NCI-H2081 treated with DMSO at 0.1 percent for 48 hours (cell line): ENCODE measurements at places on chromosomes 4 and X.

DNA sequence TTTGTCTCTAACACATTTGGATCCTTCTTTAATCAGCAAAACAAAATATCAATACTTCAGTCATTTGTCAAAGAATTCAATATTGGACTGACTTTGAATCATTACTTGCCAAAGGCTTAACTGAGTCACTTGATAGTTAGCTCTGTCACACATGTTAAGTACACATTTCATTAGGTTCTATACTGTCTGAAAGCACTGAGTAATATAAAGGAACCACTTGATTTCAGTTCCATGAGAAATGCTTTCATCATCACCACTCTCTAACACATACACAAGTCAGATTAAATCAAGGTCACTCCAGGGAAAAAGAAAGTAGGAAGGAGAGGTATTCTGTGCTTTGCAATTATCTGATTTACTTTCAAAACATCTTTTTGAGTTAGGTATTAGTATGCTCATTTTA lies 1233.1 kb downstream of the C4orf33 start:
- no peak for DNase-seq

GRCh38 chr4:168804146-168804545 lies 205.9 kb downstream of the CBR4 start:
- no peak for DNase-seq

DNA sequence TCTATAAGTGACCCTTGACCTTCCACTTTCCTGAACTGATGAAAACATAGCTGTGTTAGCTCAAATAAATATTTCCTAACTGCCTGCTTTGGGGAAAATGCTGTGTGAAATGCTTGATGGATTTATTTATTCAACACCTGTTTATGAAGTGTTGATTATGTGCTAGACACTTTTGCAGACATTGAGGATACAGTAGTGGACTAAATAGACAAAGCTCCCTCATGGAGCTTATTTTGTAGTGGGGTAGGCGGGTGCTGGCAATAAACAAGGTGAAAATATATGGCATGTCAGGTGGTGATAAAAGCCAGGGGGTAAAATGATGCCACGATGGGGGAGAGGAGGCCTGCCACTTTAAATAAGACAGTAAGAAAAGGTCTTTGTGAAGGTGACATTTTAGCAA lies 50.2 kb upstream of the TLR3 start:
- DNase-seq = no peak

- DNase-seq = no peak
These were observed 2.3 kb downstream of the ODAM start for GRCh38 chr4:70197842-70198241.

GRCh38 chr4:11397819-11398610 lies 30.7 kb downstream of the HS3ST1 start:
- no peak for DNase-seq

GRCh38 chr4:145061318-145061920 lies 36.6 kb downstream of the ANAPC10 start:
- peak; percentile 41 for DNase-seq

DNA sequence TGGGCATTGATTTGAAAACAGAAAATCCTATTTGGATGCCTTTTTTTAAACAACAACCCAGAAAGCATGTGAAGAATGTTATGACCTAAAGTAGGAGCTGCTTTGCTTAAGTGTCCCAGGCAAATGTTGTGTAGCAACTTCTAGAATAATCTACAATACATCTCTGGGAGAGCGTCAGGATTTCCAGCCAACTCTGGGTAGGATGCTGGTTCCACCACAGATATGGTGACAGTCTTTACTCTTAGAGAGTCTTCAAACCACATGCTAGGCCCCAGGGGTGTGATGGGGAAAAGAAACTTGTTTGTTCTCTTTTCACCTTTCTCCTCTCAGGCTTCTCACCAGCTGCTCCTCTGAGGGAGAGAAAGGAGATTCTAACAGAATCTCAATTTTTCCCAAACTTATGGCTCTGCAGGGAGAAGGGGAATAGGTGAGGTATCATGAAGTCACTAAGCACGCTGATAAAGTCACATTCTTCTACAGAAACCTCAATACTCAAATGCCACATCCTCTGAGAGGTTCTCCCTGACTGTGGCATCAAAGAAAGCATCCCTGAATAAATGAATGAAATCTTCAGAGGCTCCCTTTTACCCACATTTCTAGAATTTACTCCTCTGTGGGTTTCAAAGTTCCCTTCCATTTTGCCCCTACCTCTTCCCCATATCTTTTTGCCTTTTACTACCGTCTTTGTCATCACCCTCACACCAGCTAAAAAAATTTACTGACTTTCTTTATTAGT lies 171.6 kb upstream of the RAI2 start:
- no peak for DNase-seq

- DNase-seq = no peak
These were observed 307.3 kb downstream of the RAPGEF2 start for GRCh38 chr4:159410076-159410777.

GRCh38 chrX:12002876-12003275 lies 135.4 kb upstream of the FRMPD4 start:
- DNase-seq = no peak

DNA sequence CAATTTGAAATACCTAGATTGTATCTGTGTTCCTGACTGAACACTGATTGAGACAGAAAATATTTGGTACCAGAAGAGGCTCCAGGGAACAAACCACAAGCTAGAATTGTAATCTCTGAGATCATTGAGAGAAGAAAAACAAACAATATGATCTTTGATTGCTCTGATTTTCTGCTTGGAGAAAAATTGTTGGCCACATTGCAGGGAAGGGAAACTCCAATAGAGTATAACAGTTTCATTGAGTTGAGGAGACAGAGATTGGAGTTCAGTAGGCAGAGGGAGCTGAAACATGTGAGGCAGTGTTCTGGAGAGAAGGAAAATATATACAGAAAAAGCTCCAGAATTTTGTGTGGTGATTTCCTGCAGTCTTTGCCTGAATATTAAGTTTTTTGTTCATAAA lies 158.2 kb downstream of the C4orf33 start:
- no peak for DNase-seq

GRCh38 chr4:142961866-142962265 lies 115.8 kb upstream of the INPP4B start:
- DNase-seq = no peak

DNA sequence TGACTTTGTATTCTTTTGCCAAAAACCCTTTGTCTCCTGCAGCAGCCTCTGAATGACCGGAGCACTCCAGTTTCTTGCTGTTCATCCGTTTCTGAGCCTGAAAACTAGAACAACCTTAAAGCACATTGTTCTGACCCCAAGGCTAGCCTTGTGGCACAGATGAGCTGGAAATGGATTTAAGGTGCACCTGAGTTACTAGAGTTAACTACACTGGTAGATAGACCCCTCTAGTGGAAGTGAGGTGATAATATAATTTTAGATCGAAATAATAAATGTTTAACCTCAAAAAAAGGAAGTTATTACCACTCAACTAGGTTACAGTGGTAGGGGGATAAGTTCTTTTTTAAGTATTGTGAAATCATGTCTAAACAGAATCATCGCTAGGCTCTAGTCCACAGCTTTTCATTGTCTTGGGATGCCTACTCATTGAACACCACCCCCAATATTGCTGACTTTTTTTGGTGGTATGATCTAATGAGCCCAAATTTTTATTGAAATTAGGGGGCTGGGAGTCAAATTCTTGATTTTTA lies 2.7 kb downstream of the PLS3 start:
- DNase-seq = no peak

DNA sequence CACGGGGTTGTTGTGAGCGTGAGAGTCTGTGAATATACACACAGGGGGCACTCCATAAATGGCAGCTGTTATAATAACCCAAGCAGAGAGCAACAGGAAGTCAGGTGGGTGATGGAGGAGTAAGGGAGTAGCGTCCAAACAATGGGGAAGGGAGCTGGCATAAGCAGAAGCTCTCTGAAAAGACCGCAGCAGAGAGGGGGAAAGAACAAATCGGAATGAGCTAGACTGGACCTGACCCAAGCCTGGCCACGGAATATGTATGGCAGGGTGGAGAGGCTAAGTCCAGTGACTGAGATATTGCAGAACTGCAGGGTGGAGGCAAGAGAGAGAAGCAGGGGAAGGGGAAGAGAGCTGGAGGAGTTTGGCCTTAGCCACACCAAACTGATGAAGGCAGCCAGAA lies 6.5 kb upstream of the GJB1 start:
- peak; percentile 81 for DNase-seq

DNA sequence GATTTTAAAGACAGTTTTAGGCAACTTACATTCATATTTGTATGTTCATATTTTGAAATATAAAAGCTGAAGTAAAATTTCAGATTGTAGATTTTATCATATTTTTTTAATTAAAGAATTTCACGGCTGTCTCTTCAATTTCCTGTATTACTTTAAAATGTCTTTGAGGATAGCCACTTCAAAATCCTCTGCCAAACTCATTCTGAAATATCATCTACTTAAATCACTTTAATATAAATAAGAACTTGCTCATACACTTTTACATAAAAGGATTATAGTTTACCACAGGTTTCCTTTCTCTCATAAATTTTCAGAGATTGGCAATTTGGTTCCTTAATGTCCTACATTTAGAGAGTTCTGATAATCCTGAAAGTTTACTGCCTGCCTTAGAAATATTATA lies 478.2 kb downstream of the ADGRL3 start:
- no peak for DNase-seq

- DNase-seq = peak; percentile 48
These were observed 128.4 kb upstream of the SCML1 start for GRCh38 chrX:17608888-17609287.

- no peak for DNase-seq
These were observed 33.3 kb downstream of the FRYL start for GRCh38 chr4:48746608-48747362.

GRCh38 chrX:45907786-45908185 lies 637.4 kb downstream of the ZNF674 start:
- no peak for DNase-seq

- no peak for DNase-seq
These were observed 149.3 kb upstream of the CYSLTR1 start for GRCh38 chrX:78476701-78477100.

DNA sequence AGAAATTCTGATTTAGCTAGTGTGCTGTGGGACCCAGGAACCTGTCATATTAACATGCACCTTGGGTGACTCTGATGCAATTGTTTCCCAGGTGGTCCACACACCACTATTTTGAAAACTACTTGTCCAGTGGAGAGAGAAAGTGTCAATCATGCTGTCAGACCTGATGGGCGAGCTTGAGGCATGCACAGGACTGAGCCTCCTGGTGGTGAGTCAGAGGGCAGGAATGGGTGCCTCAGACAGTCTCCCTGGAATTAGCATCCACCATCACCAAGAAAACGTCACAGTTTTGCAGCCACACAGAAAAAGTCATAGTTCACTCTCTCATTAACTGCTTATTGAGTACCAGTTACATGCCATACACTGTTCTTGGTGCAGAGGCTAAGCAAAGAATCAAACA lies 181.8 kb upstream of the MAOA start:
- DNase-seq = no peak

- DNase-seq = no peak
These were observed 390.7 kb upstream of the ADGRL3 start for GRCh38 chr4:60809486-60809800.

DNA sequence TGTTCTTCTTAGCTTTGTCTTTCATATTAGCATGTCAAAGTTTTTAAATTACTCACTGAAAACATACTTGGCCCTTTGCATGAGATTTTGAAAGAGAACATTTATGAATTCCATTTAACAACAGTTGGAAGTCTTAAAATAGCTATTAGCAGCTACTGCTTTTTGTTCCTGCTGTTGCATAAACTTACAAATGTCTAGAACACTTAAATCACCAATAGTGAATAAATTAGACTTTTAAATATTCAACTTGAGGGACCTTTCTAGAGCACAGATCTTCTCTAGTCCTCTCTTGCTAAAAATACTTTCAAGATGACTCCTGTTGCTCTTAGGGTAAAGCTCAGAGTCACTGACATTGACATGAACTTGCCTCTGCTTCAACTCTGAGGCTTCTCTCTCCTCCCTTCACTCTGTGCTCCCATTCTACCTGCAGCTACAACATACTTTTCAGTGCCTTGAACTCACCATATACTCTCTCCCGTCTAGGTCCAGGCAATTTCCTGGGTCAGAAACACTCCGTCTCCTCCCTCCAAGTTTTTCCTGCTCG lies 15.8 kb upstream of the TXK start:
- DNase-seq = no peak

DNA sequence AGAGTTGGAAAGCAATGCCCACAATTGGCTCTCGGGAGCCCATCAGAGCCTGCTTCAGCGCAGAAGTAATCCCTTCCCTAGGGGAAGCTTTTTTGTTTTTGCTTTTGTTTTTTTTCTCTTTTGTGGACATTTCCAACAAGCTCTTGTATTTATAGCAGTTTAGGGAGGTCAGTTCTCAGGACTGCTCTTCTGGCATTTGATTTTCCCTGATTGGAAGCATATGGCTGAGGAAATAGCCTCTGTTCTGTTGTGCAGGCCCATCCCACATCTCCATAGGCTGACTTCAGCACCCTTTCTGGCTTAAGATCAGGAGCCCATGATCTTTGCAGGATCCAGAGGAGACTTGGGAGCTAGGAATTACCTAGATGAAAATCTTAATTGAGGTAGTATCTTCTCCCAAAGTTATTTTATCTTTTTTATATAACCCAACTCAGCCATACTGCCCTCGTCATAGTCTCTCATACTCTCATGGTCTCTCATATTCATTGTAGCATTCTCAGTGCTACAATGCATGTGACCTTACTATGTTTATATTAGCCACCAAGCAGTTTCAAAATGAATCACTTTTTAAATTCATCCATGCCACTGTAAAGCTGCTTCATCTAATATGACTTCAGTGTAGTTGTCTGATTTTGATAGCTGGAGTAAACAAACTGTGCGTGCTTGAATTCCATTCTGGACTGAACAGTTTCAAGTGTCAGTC lies 16.7 kb downstream of the PAGE4 start:
- DNase-seq = no peak

- DNase-seq = no peak
These were observed 317.7 kb upstream of the NOCT start for GRCh38 chr4:138697851-138698250.

GRCh38 chr4:111537871-111538270 lies 607.4 kb upstream of the FAM241A start:
- DNase-seq = no peak

- DNase-seq = no peak
These were observed 75.0 kb downstream of the NBDY start for GRCh38 chrX:56803850-56804681.

DNA sequence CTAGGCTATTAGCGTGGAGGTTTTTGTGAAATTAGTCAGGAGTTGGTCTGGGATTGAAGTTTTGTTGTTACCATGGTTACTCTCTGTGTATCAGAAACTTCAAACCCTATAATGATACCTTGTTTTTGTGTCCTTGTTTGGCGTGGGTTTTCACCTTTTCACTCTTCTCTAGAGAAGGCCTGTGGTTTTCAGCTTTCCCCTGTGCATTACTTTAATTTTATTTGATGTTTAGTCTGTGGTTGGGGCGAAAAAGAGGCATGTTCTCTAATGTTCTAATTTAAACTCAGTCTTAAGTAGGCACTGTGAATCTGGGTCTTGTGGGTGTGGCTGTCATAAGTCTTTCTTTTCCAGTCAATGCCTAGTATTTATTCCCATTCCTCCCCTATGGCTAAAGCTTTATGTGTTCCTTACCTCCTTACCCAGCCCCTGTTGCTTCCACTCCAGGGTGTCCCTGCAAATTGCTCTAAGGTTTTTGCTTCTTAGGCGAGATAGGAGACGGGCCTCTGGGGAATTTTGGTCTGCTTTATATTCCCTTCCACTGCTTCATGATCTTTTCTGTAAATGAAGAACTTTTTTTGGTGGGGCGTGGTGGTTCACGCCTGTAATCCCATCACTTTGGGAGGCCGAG lies 326.3 kb upstream of the ZCCHC13 start:
- DNase-seq = no peak

- DNase-seq = no peak
These were observed 184.4 kb downstream of the PCDH7 start for GRCh38 chr4:30904588-30904987.
